Activated CD4-positive, alpha-beta T cell treated with anti-CD3 and anti-CD28 coated beads, Interleukin-10, Interleukin-2, amounts not matched to agents 100 ng/mL and 50 ng/mL, durations not matched to agents 16 hours and 8 hours (primary cell): ENCODE measurements at places on chromosomes 6 and 20.

DNA sequence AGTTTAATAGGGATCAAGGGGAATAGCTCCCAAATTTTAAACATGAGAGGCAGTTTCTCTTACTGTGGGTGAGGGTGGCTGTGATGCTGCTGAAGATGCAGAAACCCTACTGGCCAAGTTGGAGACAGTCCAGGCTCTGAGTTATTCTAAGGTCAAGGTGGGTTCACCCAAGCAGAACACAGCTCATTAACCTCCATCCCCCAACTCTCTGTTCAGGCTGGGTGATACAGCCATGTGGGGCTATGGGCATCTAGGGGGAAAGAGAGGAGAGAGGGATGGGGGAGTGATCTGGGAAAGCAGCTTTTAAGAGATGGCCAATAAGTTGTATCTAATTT lies 18.9 kb upstream of the TRAM2 start:
- DNase-seq: no peak

DNA sequence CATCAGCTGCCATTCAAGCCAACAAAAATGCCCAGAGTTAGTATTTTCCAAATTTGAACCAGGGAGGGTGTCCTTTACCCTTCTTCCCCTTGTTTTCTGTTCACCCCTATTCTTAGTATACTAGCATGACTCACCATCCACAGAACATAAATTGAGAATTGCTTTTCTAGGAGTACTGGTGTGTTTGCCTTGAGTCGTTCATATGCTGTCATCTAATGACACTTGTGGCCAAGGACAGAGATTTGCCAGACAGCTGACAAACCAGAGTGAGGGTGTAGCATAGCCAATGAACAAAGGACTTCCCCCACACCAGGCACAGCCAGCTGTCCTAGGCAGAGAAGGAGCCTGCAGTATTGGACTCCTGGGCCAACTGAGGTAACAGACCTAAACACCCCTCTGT lies 62.2 kb downstream of the FILIP1 start:
- peak; percentile 5 for DNase-seq

DNA sequence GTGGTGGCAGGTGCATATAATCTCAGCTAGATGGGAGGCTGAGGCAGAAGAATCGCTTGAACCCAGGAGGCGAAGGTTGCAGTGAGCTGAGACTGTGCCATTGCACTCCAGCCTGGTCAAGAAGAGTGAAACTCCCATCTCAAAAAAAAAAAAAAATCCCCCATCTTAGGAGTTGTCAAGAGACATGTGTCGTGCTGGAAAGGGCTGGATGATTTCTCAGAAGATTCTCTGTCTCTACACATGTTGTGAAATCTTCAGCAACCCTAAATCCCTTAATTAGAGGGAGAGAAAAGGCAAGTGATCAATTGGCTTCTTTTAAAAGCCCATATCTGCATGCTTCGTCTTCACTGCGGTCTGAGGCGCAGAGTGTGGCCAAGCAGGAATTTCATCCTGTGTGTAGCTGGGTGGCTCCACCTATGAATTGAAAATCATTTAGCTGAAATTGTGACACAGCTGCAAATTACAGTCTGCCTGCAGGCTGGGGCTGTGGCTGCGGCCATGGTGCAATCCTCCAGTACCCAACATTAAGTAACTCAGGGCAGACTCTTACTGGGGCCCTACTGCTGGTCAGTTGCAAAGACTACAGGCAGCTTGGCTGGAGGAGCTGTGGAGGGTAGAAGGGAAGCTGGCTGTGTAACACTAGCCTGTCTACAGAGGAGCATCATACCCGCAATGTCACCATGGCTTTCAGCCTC lies 3.2 kb upstream of the TGM3 start:
- no peak for DNase-seq

- DNase-seq: no peak
Observed at GRCh38 chr6:140988780-140989179, 1143.9 kb upstream of the GJE1 start.

GRCh38 chr6:164415832-164416563 lies 893.4 kb downstream of the C6orf118 start:
- no peak for DNase-seq

DNA sequence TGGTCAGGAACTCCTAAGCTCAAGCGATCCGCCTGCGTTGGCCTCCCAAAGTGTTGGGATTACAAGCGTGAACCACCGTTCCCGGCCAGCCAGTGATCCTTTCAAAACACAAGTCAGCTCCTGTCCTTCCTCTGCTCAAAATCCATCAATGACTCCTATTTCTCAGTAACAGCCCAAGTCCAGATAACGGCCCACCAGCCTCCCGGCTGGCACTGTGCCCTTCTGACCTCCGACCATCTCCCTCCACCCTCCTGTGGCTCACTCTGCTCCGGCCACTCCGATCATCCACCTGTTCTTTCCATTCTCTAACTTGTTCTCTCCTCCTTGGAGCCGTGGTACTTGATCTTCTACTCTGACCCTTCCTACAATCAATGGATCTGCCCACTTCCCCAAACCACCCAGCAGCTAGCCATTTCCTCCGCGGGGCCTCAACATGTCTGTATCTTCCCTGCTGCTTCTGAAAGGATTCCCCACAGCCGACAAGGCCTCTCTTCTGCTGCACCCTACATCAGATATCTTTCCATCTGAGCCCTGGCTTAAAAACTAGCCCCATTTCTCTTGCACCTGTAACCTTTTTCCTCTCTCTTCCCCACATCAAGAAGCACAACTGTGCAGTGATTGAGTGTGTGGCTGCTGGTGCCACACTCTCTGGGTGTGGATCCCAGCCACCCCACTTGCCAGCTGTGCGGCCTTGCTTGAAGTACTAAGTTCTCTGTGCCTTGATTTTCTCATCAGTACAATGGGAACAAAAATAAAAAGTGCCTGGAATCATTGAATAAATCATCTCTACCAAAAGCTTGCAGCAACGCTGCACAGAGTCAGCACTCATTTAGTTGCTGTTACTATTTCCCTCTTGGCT lies 6.1 kb upstream of the ZMYND8 start:
- DNase-seq: no peak

GRCh38 chr6:138346302-138347195 lies 31.2 kb upstream of the SMIM28 start:
- no peak for DNase-seq

- DNase-seq: no peak
Observed at GRCh38 chr6:72205500-72205899, 319.1 kb downstream of the RIMS1 start.

DNA sequence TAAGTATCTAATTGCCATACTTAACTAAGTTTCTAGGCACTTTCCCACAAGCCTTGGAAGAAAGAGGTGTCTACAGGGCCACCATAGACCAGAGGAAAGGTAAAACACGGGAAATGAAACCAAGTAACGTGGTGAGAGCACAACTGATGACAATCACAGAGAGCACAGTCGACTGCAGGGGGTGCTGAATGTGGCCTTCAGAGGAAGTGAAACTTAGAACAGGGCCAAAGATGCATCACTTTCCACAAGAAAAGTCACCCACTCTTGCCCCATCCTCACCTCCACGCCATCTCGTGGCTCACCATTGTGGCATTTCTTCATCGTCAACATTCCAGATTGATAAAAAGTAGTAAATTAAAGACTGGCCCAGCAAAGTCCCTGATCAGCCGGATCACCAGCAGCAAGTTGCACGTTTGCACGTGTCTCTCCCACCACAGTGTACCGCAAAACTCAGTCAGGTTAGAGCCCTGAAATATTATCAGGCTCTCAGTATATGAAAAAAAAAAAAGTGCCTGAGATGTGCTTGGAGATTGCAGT lies 31.4 kb downstream of the HIVEP2 start:
- DNase-seq: peak; percentile 93

DNA sequence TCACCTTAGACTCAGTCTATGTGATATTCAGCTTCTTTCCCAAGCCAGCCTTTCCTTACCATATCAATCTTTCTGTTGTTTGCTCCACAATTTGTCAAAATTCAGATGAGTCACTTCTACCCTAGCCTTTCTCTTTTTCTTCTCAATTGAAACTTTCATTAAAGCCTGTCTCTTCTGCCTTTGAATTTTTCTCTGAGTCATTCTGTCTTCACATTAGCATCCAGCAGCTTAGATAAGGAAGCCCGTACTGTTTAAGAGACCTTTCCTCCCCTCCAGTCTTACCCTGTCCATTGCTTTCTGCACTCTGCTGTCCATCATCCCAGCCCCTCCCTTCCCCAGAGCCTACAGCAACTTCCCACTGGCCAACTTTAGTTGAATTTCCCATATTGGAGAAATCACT lies 34.9 kb upstream of the RALGAPA2 start:
- no peak for DNase-seq

- no peak for DNase-seq
Observed at GRCh38 chr6:46888031-46888430, 33.7 kb downstream of the ADGRF5 start.

- no peak for DNase-seq
Observed at GRCh38 chr6:81693266-81693665, 59.2 kb downstream of the TENT5A start.
